GM12878 (cell line): ENCODE measurements at places on chromosomes 7 and 10.

DNA sequence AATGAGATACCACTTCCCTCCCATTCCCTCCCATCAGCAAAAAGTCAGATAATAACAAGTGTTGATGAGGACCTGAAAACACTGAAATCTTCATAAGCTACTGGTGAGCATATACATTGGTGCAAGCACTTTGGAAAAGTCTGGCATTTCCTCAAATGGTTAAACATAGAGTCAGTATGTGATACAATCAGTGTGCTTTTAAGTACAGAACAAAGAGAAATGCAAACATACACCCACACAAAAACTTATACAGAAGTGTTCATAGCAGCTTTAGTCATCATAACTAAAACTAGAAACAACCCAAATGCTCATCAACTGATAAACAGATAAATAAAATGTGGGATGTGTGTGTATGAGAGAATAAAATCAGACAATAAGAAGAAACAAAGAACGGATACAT, 261.9 kb downstream of the ELMO1 start:
- no peaks in the 10 kb centered on the region for H3K27me3 ChIP-seq
- H3K36me3 ChIP-seq, result peaks cover 3% of the 10 kb centered on the region; the same call in 1 of the 2 replicates
- no peak for DNase-seq
- H3K4me3 ChIP-seq, result no peak overlapping the region
- no peak overlapping the region for H3K27ac ChIP-seq

- H3K4me3 ChIP-seq, result no peak overlapping the region
- H3K27ac ChIP-seq, result no peak overlapping the region
- no peaks in the 10 kb centered on the region for H3K36me3 ChIP-seq
- peaks cover 11% of the 10 kb centered on the region for H3K4me1 ChIP-seq
These were observed 57.7 kb upstream of the WNT16 start for GRCh38 chr7:121271098-121271497.

DNA sequence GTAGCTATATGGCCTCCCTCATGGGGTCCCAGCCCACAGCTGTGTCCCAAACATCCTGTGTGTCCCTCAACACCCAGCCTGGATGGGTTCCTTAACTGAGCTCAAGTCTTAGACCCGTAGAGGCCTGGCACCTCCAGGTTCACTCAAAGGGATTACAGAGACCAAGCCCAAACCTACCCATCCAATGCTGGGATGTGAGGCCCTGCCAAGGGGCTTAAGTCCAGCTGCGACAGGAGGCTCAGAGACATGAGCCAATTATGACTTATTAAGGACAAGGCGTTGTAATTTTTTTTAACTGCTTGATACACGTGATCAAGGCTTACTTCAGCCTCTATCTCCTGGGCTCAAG, 105.6 kb upstream of the RET start:
- H3K4me3 ChIP-seq, result no peak overlapping the region
- no peak for DNase-seq
- H3K27me3 ChIP-seq, result no peaks in the 10 kb centered on the region
- no peaks in the 10 kb centered on the region for H3K36me3 ChIP-seq
- H3K27ac ChIP-seq, result no peak overlapping the region

DNA sequence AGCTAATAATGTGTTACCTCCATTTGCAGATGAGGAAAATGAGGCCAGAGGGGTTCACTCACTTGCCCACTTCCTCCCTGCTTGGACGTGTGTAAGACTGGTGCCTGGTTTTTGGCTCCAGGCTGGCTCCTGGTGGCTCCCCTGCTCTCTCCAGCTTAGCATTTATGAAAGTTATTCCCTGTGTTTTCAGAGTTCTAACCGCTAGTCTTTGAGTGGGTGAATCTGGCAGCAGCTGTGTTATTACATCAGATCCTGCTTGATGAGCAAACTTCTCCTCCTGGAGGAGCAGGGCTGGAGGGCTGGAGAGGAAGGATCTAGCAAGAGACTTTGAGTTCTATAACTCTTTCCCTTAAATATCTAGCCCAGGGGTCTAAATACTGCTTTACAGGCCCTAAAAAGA, 80.9 kb upstream of the AGBL3 start:
- H3K4me1 ChIP-seq, result peaks cover 4% of the 10 kb centered on the region
- no peak overlapping the region for H3K27ac ChIP-seq
- no peak for DNase-seq

GRCh38 chr10:129120441-129120840, 346.6 kb upstream of the MGMT start:
- H3K27ac ChIP-seq, result no peak overlapping the region
- no peaks in the 10 kb centered on the region for H3K27me3 ChIP-seq
- H3K36me3 ChIP-seq, result no peaks in the 10 kb centered on the region
- H3K4me1 ChIP-seq, result no peaks in the 10 kb centered on the region
- H3K4me3 ChIP-seq, result no peak overlapping the region

- H3K36me3 ChIP-seq, result no peaks in the 10 kb centered on the region
- peak; percentile 26 for DNase-seq
These were observed 15.1 kb upstream of the ELN start for GRCh38 chr7:74012842-74013249.

DNA sequence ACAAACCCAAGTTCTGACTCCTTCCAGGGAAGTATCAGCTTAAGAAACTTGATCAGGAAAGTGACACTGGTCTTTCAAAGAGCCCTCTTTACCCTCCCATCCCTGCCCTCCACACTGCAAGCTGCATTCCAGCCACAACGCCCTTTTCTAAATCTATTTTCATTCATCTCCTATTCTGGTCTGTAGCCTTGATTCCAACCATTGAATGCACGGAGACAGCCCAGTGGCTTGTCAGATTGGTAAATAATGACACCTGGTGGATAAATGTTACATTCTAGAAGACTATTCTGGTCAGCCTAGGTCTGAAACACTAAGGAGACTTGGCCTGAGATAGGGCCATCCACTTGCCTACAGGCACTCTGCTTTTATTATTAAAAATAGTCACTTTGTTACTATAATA, 20.9 kb downstream of the MORN4 start:
- no peak overlapping the region for H3K27ac ChIP-seq
- no peak overlapping the region for H3K4me3 ChIP-seq
- no peaks in the 10 kb centered on the region for H3K36me3 ChIP-seq
- H3K4me1 ChIP-seq, result no peaks in the 10 kb centered on the region
- DNase-seq, result no peak

DNA sequence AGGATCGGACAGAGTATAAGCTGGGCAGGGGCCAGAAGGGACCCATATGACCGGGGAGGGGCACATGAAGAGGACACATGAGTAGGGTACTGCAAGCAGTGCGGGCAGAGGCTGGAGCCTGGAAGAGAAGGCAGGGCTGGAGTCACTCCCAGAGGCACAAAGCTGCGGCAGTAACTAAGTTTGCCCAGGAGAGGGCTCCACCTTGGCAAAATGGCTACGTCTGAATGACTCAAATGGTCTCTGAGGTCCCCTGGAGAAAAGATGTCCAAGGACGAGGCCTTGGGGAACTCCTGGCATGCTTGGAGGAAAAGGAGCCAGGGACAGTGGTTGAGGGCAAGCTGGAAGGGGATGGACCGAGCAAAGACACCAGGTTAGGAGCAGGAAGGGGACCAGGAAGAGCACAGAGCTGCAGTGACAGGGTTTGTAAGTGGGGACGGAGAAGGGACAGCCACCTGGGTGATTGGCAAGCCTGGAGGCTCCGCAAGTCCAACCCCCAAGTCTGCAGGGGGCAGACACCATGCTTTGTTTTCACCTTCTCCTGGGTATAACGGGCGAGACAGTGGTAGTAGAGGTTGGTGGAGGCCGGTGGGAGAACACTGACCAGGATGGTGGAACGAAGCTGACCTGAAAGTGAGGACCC, 43.1 kb upstream of the LBX1 start:
- no peak overlapping the region for H3K27ac ChIP-seq
- no peaks in the 10 kb centered on the region for H3K4me1 ChIP-seq
- H3K36me3 ChIP-seq, result no peaks in the 10 kb centered on the region
- H3K27me3 ChIP-seq, result no peaks in the 10 kb centered on the region
- DNase-seq, result no peak

- no peak overlapping the region for H3K27ac ChIP-seq
- peak overlapping the region; percentile 50; the same call in 1 of the 2 replicates for H3K4me3 ChIP-seq
- H3K27me3 ChIP-seq, result peaks cover 2% of the 10 kb centered on the region
- DNase-seq, result no peak
These were observed 11.5 kb upstream of the SP8 start for GRCh38 chr7:20798081-20798693.

DNA sequence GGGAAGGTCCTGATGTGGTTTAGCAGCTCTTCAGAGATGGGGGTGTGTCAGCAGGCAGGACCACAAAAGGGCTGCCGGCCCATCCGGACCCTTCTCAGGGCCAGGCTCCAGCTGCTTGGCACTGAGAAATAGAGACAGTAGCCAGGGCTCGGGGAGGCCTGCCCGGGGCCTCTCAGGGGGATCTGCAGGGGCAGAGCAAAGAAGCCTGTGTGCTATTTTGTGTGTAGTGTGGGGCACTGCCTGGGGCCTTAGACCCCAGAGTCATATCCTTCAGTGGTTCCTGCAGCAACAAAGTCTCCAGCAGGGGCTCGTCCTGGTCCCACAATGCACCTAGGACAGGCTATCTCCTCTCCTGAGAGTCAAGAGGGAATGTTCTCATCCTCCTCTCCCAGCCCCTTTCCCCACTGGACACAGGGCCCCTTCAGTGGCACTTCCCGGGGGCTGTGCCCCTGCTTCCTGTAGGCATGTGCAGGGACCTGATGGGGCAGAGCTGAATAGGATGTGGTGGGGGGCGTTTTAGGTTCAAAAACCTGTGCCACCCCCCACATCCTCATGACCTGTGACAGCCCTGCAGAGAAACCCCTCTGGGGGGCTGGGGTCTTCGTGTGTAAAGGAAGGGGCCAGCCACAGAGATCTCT, 159.5 kb upstream of the RHEB start:
- DNase-seq, result no peak
- no peak overlapping the region for H3K4me3 ChIP-seq
- no peak overlapping the region for H3K27ac ChIP-seq
- no peaks in the 10 kb centered on the region for H3K36me3 ChIP-seq
- no peaks in the 10 kb centered on the region for H3K4me1 ChIP-seq
- no peaks in the 10 kb centered on the region for H3K27me3 ChIP-seq

- DNase-seq, result peak; percentile 88
- H3K36me3 ChIP-seq, result peaks cover 3% of the 10 kb centered on the region; the same call in 1 of the 2 replicates
- no peaks in the 10 kb centered on the region for H3K27me3 ChIP-seq
- peaks cover 10% of the 10 kb centered on the region for H3K4me1 ChIP-seq
These were observed 52.8 kb upstream of the ANAPC16 start for GRCh38 chr10:72162978-72163377.

DNA sequence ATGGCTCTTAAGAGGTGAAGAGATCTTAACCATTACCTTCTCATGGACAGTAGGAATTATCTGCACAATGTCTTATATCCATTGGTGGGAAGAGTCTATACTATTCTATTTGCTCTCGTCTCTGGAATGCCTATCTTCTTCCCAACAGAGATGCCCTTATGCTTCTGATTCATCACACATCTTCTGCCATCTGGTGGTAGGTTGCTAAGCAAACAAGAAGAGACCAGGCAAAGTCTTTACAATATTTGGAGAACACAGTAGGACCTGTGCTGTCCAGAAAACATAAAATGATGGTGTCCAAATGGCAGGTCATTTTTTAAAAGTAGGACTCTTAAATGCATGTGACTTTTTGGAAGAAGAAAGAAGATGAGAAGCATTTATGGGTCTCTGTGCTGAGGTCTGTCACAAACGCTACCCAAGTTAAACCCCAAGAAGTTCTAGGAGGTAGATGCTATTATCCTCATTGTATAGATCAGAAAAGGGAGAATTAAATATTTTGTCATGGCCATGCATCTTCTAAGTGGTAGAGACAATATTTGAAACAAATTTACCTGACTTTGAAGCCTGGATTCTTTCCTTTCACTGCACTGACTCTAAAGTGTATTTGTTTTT, 67.8 kb upstream of the NXPH1 start:
- H3K27ac ChIP-seq, result no peak overlapping the region
- no peak for DNase-seq
- no peak overlapping the region for H3K4me3 ChIP-seq
- H3K27me3 ChIP-seq, result no peaks in the 10 kb centered on the region
- H3K36me3 ChIP-seq, result no peaks in the 10 kb centered on the region

GRCh38 chr7:120794106-120794729, 63.7 kb downstream of the TSPAN12 start:
- H3K4me3 ChIP-seq, result no peak overlapping the region
- no peak overlapping the region for H3K27ac ChIP-seq
- no peaks in the 10 kb centered on the region; the same call in 1 of the 2 replicates for H3K36me3 ChIP-seq
- DNase-seq, result no peak
- H3K27me3 ChIP-seq, result no peaks in the 10 kb centered on the region
- no peaks in the 10 kb centered on the region for H3K4me1 ChIP-seq

DNA sequence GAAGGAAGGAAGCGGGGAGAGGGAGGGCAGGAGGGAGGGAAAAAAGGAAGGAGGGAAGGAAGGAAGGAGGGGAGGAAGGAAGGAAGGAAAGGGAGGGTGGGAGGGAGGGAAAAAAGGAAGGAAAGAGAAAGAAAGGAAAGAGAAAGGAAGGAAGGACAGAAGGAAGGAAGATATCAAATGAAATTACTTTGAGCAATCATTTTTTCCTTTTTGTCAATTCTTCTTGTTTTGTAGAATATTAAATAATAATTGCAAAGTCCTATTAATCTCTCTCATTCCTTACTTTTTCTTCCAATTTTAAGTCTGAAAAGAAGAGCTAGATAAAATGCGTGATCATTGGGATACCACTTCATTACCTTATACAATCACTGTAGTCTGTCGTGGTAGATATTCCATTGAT, 117.5 kb downstream of the PLXDC2 start:
- DNase-seq, result no peak
- no peaks in the 10 kb centered on the region for H3K36me3 ChIP-seq
- H3K4me3 ChIP-seq, result no peak overlapping the region

DNA sequence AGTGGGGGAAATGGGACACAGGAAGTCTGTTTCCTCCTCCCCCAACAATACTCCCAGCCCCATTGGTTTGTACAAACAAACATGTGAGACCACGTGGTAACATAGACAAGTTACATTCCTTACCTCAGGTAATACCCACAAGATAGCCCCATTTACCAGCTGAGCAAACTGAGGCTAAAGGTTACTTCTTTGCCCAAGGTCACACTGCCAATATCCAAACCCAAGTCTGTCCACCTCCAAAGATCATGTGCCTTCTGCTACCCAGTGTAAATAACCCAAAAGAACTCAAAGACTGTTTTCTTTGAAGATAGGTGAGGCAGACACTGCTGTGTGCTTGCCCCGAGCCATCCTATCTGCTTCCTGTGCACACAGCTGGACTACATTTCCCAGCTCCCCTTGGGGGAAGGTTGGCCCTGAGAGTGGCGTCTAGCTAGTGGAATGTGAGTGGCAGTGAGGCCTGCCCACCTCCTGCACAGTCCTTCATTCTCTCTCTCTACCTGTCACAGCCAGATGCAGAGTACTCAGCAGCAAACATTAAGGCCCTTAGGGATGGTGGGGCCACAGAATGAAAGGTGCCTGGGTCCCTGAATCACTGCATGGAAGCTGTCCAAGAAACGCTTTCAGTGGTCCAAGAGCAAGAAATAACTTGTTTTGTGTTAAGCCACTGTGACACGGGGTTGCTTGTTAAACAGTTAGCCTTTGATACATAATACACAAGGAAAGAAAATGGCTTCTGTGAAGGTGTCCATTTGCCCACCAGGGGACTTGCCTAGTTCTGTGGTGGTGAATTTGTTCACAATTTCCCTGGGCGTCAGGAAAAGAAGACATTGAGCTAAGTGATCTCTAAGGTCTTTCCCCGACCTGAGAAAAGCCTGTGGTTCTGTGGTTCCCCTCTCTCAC, 257.7 kb upstream of the NFE2L3 start:
- H3K4me3 ChIP-seq, result peak overlapping the region; percentile 58; the same call in 1 of the 2 replicates
- no peaks in the 10 kb centered on the region for H3K36me3 ChIP-seq
- H3K27ac ChIP-seq, result peak overlapping the region; percentile 59
- DNase-seq, result peak; percentile 53

GRCh38 chr10:64385355-64385754, 864.2 kb downstream of the REEP3 start:
- no peak overlapping the region for H3K4me3 ChIP-seq
- no peaks in the 10 kb centered on the region for H3K36me3 ChIP-seq
- H3K4me1 ChIP-seq, result no peaks in the 10 kb centered on the region
- no peak for DNase-seq
- H3K27ac ChIP-seq, result no peak overlapping the region
